ENCODE measurements at places on chromosomes 1 and 21.

DNA sequence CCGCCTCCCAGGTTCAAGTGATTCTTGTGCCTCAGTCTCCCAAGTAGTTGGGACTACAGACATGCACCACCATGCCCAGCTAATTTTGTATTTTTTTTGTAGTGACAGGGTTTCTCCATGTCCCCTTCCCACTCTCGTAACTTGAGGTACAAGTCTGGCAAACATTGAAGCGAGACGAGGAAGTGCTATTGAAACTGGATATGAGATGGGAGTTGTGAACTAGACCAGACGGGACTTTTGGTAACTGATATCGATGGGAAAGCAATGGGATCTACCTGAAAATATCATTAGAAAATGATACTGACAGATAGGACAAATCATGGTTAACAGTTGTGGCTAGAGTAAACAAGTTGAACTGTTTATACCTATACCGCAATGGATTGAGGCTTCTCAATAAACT, 95.2 kb upstream of the TRABD2B start:
- DNase-seq = no peak

DNA sequence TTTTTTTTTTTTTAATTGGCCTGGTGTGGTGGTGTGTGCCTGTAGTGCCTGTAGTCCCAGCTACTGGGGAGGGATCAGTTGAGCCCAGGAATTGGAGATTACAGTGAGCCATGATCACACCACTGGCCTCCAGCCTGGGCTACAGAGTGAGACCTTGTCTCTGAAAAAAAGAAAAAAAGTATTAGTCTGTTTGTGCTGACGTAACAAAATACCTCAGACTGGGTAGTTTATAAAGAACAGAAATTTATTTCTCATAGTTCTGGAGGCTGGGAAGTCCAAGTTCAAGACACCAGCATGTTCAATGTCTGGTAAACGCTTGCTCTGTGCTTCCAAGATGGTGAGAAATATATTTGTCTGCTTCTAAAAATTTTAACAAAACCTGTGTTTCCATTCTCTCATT, 25.8 kb downstream of the TRAF5 start:
- DNase-seq = no peak

DNA sequence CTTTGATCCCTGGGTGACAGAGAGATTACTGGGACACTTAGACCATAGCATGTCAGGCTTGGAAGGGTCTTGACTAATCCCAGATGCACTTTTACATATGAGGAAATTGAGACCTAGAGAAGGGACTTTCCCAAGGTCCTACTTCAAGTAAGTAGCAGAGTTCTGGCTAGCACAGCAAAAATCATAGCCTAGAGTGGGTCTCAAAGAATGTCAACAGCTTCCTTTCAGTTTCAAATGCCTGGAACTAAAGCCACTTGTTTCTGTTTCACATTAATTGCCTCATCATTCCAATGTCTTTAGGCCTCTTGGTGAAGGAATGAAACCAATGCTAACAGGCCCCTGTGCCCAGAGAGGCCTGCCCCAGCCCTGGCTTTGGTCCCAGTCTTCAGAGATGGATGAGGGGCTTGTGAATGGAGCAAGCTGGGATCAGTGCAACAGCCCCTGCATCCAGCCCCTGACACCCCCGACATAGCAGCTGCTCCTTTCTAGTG, 26.6 kb downstream of the ATF3 start:
- no peak for DNase-seq

- DNase-seq = no peak
These were observed 6.2 kb downstream of the COQ8A start for GRCh38 chr1:226946285-226946684.

Measured in CD4-positive, alpha-beta T cell (primary cell).